Activated T-helper 17 cell treated with anti-CD3 and anti-CD28 coated beads, Interleukin-2, amount 50 U/mL, for 72 hours (primary cell): ENCODE measurements at places on chromosomes 7 and 10. TPM values are rescaled to one million over a fixed set of nuclear protein-coding genes. Genes with fewer than 3 reads are reported as not detected.

Gene KEL
- total RNA-seq: 0.24 TPM

Gene CAMK2G
- 23.2 TPM for total RNA-seq

Gene VIPR2
- total RNA-seq: 1.2 TPM

Gene HOXA2
- not detected for total RNA-seq

Gene NEUROG3
- total RNA-seq: 1.1 TPM

Gene PLXNA4
- total RNA-seq: 1.4 TPM

Gene HPSE2
- not detected for total RNA-seq

Gene SH2D4B
- 0.11 TPM for total RNA-seq

Gene SEMA3C
- not detected for total RNA-seq

Gene SFMBT2
- 24.8 TPM for total RNA-seq

Gene LIPJ
- not detected for total RNA-seq

Gene COPG2
- total RNA-seq: 27.3 TPM

Gene PON1
- total RNA-seq: not detected

Gene STAG3
- 7.8 TPM for total RNA-seq

Gene CALN1
- total RNA-seq: not detected

Gene TCAF2
- total RNA-seq: 73.1 TPM

Gene FOXI2
- total RNA-seq: not detected

Gene CTAGE8
- 0.28 TPM for total RNA-seq

Gene LMBR1
- 38.7 TPM for total RNA-seq

Gene MPP7
- 5.8 TPM for total RNA-seq

Gene ANXA8L1
- total RNA-seq: not detected

Gene OR2A5
- total RNA-seq: not detected

Gene HOXA7
- not detected for total RNA-seq

Gene ABCA13
- not detected for total RNA-seq

Gene INA
- total RNA-seq: 0.65 TPM

Gene SNX10
- total RNA-seq: 23.5 TPM
